ENCODE measurements at places on chromosomes 16 and 17.

- no peak for DNase-seq
Observed at GRCh38 chr17:73410586-73411312, 98.9 kb upstream of the CDC42EP4 start.

- DNase-seq = peak; percentile 11
Observed at GRCh38 chr16:58882292-58882691, 148.2 kb upstream of the GOT2 start.

- no peak for DNase-seq
Observed at GRCh38 chr17:5800646-5801045, 216.3 kb upstream of the NLRP1 start.

- no peak for DNase-seq
Observed at GRCh38 chr17:50559674-50560184, 786 bp upstream of the CACNA1G start.

- DNase-seq = no peak
Observed at GRCh38 chr17:74759941-74760340, 11.5 kb downstream of the NHERF1 start.

- DNase-seq = peak; percentile 6
Observed at GRCh38 chr16:84853534-84853933, 33.7 kb downstream of the CRISPLD2 start.

- no peak for DNase-seq
Observed at GRCh38 chr17:49635121-49635520, 42.8 kb downstream of the SPOP start.

DNA sequence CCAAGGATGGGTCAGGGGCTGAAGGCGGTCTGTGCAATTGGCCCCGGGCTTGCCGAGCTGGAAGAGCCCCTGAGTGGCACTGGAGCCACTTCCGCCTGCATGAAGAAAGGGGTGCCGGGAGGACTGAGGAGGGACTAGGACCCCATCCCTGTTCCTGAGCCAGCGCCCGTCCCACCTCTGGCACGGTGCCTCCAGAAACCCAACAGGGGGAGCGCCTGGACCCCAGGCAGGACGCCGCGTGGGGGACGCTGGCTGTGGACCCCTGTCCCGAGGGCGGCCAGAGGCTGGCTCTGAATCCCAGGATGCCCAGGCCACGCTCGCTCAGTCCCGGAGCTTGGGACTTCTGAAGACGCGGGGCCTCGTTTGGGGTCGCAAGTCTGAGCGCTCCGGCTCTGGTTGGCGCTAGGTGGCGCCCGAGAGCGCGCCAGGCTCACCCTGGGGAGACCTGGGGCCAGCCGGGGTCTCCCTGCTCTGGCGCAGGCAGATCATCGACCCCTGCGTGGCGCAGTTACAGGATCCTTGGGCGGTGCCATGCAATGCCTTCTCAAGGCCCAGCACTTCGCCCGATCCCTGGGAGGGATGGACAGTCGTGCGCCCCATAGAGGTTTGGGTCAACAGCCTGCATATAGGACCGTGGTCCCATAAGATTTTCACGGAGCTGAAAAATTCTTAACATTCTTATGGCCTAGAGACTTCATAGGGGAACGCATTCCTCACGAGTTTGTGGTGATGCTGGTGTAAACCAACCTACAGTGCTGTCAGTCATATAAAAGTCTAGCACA lies 58.5 kb upstream of the CREBBP start:
- DNase-seq = peak; percentile 68

DNA sequence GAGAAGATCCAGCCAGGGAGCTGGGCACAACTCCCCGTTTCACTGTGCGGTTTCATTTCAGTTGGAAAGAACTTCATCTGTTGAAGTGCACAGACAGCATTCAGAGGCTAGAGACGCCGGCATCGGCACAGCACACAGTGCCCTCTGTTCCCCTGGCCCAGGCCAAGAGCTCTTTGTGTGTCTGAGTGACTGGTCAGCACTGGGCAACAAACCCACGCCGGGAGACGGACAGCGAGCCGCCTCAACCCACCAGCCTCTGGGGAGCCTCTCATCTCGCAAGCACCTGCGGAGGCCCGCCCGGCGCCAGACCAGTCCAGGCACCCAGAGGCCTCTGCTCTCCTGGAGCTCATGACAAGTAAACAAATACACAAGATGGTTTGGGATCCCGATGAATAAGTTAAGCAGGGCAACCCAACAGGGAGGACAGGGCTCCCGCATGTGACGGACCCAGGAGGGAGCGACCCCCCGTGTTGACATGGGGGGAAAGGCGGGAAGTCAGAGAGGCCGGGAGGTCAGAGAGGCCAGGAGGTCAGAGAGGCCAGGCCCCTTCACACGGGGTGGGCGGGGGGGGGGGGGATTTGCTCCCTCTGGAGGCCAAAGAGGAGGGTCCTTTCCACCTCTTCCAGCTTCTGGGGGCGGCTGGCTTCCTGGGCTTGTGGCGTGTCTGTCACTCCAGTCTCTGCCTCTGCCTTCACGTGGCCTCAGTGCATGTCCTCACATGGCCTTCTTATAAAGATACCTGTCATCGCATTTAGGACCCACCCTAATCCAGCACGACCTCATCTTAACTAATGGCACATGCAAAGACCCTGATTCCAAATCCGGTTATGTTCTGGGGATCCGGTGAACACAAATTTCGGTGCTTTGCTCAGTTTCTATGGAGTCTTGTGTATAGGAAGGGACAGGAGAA lies 25.8 kb upstream of the KLHDC4 start:
- DNase-seq = no peak

DNA sequence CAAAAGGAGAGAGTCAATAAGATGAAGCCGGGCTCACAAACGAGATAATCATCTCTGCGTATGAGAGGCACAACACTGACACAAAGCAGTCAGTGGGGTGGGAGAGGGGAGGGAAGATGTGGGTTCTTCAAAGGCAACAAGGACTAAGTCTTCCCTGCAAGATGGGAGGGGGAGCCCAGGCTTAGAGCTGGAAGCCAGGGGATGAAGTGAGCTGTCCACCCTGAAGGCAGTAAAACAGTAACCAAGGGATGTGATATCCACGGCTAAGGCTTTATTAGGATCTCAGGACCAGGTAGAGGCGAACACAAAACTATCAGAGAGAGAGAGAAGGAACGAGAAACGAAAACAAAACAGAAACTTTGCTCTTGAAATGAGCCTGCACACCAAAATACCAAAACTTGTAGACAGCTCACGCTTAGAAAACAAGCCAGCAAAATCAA lies 115.9 kb downstream of the DYNLRB2 start:
- no peak for DNase-seq

DNA sequence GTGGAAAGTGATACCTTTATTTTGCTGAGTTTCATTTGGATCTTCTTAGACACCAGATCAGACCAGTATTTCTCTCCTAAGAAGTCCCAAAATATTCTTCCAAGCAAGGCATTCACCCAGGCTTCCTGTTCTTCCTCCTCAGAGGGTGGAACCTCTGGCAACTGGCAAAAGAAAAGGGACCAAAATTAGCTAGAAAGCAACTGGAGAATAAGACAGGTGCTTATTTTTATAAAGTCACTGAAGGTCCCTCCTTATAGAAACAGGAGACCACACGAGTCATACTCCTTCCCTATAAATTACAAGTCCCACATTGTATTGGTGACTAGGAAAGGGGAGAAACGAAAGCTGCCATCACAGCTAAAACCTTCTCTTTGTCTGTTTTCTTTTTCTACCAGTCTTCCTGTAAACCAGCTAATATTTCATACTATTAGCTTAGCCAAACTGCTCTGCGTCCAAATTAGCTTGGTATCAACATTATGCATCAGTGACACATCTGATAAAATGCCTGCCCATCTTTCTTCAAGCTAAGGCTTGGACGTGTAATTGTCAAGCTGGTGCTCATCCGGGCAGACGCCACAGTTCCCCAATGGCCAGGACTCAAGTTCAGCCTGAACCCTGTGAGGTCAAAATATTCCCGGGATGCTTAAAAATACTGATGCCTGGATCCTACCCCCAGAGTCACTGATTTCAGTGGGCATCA lies 47.5 kb upstream of the ERN1 start:
- no peak for DNase-seq

- no peak for DNase-seq
Observed at GRCh38 chr16:14003074-14003570, 68.0 kb upstream of the MRTFB start.

DNA sequence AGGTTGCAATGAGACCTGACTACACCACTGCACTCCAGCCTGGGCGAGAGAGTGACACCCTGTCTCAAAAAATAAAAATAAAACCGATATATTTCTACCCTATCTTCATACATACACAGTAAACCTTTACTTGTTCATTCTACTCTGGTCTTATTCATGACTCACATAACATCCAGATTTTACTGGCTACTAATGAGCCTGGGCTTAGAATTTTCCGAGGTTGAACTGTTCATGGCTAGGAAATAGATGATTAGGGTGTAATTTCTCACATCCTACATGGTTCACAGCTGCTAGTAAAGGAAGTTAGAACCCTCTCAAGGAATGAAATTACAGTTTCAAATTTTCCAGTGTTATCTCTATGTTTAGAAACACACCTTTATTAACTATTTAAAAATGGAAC lies 14.7 kb downstream of the GSPT1 start:
- no peak for DNase-seq

DNA sequence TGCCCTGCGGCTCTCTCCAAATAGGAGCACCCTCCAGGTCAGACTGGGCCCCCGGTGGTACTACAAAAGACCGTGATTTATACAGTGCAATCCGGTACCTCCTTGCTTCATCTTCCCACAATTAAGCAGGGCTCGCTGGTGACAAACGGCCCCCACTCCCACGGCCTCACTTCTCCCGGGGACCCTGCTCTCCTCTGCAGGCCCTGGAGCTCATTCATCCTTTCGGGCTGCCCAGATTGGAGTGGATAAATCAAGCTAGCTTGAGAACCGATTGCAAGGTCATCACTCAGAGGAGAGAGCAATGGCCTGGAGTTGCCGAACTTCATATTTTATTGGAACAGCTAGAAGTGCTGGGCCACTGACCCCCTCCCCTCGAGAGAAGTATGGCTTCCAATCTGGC lies 193.5 kb upstream of the IRX6 start:
- DNase-seq = no peak

- no peak for DNase-seq
Observed at GRCh38 chr17:48052956-48053757, 5.0 kb downstream of the NFE2L1 start.

DNA sequence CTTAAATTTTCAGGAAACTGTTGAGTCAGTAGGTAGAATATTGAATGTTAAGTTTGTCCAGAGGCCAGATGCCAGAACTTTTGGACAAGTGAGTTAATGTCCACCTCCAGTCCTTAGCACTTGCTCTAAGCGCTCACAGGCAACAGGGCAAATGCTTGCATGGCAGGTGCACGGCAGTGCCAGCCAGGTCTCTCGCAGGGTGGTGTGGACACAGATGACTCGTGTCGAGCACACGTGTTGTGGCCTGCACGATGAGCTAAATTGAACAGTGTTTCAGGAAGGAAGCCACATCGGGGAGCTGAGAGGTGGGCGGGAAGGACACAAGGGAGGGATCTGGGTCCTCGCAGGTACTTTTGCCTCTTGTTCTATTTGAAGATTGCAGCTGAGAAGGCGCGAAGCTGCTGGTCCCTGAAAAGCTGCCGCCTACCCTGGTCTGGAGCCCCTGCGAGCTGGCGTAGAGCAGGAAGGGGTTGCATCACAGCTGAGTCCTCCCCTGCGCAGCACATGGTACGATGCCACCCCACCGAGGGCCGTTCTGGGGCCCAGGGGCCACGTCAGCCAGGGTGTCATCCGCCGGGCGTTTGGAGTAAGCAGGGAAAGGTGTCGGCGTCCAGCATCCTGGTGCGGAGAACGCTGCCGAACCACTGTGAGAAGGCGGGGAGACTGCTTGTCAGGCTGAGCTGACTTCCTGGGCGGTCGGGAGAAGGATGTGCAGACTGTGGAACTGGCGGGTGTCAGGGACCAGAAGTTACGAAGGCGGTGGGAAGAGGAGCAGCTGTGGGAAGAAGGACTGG lies 6.3 kb downstream of the RAB40C start:
- no peak for DNase-seq

Data from GM12892 (cell line).